Activated T-helper 9 cell treated with anti-CD3 and anti-CD28 coated beads, Interleukin-2, amount 50 U/mL, for 16 hours (primary cell): ENCODE measurements at places on chromosomes 12 and 14.

DNA sequence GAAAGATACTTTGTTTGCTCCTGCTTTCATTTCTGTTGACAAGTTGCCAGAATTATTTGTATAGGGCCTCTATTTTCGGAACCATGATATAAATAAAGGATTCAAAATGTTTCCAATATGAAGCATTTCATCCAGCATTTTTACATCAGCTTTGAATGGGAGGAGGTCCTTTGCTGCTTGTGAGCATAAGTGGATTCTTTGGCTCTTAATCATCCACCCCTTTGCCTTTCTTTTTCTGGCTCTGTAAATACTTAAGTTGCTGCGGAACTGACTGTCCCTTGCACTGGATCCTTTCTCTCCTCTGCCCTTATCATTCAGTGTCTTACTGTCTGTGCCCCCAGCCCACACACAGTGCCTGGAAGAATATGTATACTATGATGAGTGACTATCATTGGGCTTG, 357.3 kb upstream of the RGS6 start:
- no peak for DNase-seq

DNA sequence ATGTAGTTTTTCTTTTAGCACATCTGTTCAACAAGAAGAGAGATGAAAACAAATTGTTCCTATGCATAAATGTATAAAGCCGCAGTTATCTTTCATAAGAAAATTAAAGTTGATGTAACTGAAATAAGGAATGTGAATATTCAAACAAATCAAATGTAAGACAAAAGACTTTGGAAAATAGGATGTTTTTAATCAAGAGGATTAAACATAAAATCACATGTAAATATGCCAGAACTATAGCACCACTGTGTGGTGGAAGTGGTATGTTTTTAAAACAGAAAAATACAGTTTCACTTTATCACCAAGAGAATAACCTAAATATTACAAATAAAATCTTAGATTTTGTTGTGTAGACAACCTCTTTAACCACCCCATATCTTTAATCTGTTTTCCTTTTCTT, 40.4 kb downstream of the CAPS2 start:
- DNase-seq = no peak

GRCh38 chr12:32568228-32568627, 110.9 kb upstream of the DNM1L start:
- DNase-seq = no peak

DNA sequence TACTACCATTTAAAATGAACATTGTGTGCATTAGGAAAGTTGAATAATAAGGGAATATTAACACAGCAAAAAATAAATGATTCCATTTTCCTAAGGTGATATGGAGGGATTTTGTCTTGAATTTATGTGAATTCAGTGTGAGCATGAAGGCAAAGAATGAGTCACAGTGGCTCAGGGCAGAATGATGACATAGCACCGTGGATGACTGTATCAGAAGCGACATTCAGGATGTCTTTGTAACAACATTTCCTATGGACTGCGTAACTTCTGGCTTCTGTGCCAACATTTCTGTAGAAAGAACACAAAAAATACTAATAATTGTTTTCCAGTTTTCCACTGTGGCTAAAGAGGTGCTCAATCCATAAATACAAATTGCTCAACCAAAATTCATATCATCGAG, 54.6 kb downstream of the TTC8 start:
- no peak for DNase-seq

DNA sequence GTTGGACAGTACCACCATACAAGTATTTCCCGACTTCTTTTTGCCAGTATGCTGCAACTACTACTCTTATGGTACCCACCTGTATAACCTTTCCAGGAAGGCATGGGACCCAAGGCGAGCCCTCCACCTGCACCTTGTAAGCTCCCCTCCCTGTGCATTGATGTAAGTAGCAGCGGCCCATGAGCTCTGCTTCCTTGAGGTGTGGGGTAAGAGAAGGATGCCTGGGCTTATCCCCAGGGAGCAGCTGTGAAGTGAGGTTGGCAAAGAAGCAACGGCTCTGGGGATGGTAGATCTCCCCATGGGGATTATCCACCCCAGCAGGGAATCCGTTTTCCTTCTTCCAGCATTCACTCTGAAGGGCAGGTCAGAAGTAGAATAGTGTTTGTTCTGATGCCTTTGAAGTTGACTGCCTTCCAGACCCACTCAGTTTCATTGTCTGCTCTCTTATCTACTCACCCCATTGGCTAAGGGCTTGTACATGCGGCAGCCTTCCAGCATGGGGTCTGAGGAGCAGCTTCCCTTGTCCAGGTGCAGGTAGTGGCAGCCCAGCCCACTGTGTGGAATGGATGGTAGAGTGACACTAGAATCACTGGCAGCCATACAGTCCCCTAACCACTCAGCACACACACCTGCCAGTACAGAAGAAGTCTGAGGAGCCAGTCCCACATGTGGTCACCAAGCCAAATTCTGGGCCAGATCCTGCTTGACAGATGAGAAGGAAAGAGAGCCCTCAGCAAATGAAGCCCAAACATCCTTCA, 3.4 kb downstream of the CIROP start:
- no peak for DNase-seq

DNA sequence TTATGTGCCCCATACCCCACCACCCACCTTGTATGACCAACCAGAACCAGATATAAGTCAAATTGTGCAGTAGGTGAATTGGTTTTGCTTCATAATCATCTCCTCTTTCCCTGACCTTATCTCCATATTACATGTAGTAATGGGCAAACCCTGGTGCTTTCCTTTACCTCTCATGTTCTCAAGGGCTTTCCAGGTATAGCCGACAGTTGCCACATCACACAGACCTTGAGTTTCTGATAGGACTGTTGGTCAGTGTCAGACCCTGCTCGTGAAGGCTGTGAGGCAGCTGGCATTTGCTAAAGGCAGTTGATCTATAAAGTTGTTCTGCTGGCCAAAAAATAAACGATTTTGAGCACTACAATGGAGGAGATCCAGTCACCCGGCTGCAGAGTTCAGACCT, 145.9 kb downstream of the ALX1 start:
- no peak for DNase-seq

DNA sequence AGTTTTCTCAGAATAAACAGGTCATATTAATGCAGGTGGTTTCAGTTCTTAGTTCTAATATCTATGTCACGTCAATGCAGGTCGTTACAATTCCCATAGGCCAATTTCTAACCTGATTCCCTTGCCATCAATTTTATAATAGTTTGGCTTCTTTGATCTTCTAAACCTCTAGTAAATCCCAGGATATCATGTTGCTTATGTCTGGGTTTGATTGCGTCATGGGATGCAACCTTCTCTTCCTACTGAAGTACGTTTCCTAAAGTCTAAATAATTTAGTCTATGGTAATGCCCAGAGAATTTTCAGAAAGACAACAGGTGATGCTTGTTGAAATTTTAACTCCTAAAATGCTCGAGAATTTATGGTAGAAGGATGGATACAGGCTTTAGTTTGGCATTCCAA, 19.2 kb downstream of the TAS2R7 start:
- no peak for DNase-seq

GRCh38 chr14:56004786-56005185, 113.4 kb upstream of the PELI2 start:
- DNase-seq = no peak

DNA sequence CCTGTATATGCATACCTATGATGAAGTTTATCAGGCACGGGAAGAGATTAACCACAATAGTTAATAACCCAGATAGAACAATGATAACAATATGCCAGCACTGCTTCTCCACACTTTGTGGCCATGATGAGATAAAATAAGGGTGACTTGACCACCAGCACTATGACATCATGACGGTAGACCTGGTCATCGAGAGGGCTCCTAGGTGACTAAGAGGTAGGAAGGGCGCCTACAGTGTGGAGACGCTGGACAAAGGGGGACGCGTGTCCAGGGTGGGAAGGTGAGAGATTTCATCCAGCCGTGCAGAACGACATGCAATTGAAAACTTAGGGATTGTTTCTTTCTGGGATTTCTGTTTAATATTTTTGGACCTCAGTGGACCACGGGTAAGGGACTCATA, 221.8 kb upstream of the RTL1 start:
- DNase-seq = no peak

GRCh38 chr12:68910128-68910527, 22.8 kb downstream of the CPM start:
- DNase-seq = no peak

- no peak for DNase-seq
These were observed at the start of gene SPATS2 for GRCh38 chr12:49367381-49368239. TSS of gene SPATS2 (plus strand) at chr12:49367462. CDS start at chr12:49461013, 93,551 bp downstream.

GRCh38 chr12:130384234-130384633, 46.5 kb downstream of the PIWIL1 start:
- no peak for DNase-seq
